ENCODE measurements at places on chromosomes 6 and 20. TPM values are rescaled to one million over a fixed set of nuclear protein-coding genes. Genes with fewer than 3 reads are reported as not detected.

Gene UBE2J1
- 26.9 TPM for total RNA-seq

Gene ERVFRD-1
- not detected for total RNA-seq

Gene BMP7
- not detected for total RNA-seq

Gene NKX2-2
- not detected for total RNA-seq

Gene ZNF831
- total RNA-seq, result not detected

Gene HLA-DQA1
- total RNA-seq, result not detected

Measured in pericardium fibroblast (primary cell).